ENCODE measurements at places on chromosomes 7 and 10.

DNA sequence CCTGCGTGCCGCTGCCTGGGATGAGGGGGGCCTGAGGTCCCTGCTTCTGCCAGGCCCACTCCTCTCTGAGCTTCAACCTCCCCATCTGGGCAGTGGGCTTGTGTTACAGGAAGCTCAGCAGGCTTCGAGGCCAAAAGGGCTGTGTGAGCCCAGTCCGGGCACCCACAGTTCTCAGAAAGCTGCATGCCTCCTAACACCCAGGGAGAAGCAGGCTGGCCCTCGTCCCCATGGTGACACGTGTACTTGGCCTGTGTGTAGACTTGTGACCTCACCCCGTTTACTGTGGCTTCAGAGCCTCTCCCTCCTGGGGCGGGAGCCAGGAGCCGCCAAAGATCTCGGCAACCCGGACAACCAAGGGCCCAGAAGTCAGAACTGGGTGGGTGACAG, 2.2 kb upstream of the GRIFIN start:
- peak; percentile 33 for DNase-seq

GRCh38 chr10:78253063-78253853, 219.6 kb downstream of the RPS24 start:
- no peak for DNase-seq

DNA sequence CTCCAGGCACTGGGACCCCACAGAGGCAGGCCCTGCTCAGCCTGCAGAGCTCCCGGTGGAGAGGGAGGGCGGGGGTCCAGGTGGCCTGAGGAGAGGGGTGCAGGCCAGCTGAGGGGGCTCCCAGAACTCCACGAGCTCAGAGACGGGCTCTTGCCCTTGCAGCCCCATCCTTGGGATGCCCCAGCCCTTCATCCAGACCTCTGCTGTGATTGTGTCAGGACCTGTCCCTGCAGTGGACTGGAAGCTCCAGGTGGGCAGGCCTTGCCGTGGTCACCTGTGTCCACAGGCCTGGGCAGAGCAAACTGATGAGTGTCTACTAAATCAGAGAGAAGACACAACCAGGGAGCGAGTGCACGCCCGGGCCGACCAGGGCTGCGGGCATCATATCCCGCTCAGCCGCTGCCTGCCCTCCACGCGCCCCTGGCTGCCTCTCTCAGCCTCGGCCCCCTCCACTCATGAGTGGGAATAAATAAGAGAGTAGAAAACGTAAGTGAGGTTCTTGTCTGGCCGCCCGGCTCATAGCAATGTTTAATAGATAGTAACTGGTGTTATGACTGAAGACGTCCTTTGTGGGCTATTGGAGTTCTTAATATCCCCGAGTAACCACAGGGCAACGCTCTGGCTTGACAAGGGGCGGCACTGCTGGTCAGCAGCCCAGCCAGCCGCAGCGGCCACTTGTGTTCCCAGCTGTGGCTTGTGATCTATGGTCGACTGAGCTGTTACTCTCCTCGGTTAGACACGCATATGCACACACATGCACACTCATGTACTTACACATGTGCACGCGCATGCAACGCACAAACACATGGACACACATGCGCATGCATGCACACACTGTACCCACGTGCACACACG, 105.6 kb downstream of the LHPP start:
- no peak for DNase-seq

DNA sequence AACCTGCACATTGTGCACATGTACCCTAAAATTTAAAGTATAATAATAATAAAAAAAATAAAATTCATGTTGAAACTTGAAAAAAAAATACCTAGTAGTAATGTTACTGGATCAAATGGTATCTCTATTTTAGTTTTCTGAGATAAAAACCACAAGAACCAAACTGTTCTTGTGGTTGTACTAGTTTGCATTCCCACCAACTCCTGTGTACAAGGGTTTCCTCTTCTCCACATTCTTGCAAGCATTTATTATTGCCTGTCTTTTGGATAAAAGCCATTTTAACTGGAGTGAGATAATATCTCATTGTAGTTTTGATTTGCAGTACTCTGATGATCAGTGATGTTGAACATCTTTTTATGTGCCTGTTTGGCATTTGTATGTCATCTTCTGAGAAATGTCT, 177.7 kb downstream of the KIF20B start:
- no peak for DNase-seq

- no peak for DNase-seq
These were observed 154.4 kb downstream of the AMPH start for GRCh38 chr7:38476764-38477163.

DNA sequence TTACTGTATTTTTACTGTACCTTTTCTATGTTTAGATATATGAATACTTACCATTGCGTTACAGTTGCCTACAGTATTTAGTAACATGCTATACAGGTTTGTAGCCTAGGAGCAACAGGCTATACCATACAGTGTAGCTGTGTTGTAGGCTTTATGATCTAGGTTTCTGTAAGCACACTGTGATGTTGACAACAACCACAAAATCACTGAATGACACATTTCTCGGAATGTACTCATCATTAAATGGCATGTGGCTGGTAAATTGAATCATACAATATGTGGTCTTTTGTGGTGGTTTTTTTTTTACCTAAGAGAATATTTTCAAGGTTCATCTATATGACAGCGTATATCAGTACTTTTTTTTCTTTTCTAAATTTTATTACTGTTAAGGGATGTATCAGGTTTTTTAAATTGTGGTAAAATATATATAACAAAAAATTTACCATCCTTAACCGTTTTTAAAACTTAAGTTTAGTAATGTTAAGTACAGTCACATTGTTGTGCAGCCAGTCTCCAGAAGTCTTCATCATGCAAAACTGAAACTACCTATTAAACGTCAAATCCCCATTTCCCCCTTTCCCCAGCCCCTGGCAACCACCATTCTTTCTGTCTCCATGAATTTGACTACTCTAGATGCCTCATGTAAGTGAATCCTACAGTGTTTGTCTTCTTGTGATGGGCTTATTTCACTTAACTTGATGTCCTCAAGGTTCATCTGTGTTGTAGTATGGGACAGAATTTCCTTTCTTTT, 21.5 kb downstream of the BTAF1 start:
- peak; percentile 80 for DNase-seq

- peak; percentile 90 for DNase-seq
These were observed 110.6 kb upstream of the EFCAB10 start for GRCh38 chr7:105691680-105692564.

- DNase-seq: no peak
These were observed 34.5 kb downstream of the ADAP1 start for GRCh38 chr7:919924-920341.

All from LHCN-M2 (cell line).